ENCODE measurements at places on chromosomes 5 and 9.
A peak's percentile ranks its signal among the peaks of the same experiment; 100 is the strongest.

DNA sequence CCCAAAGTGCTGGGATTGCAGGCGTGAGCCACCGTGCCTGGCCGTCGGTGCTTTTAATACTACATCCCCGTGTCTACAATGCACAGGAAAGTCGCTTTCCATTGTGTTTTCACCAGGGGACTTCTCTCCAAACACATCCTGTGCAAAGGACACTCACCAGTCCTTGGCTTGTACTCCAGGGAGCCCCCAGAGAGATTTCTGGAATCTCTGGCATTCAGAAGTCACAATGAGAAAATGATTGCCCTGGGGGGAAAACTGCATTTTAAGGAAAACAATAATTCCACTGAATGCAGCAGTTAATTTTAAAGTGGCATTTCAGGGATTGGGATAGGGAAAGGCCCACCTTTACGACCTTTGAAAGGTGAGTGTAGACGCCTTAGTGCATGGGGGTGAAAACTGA is 112.0 kb downstream of the ADAMTS16 start:
- no peak for DNase-seq

GRCh38 chr5:40383749-40384651 is 295.7 kb upstream of the PTGER4 start:
- peak; percentile 87 for DNase-seq

- no peak for DNase-seq
Observed at GRCh38 chr5:92163906-92164305, 780.8 kb upstream of the ARRDC3 start.

DNA sequence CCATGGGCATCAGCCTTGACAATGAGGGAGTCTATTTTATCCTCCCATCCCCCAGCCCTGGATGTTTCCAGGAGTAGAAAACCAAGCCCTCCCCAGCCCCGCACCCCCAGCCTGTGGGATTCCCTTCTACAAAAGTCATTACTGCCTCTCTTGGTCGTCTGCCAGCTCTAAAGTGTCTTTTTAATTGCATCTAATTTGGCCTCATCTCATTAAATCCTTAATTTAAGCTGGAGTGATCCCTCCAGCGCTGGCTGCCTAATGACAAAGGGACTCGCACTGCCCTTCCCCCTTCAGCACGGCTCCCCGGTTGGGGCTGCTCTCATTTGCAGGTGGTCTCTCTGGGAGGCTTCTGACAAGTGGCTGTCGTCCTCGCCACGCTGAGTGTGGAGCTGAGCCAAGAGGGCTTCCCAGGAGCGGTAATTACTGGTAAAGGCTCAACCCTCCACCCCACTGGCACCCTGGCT is 107.9 kb upstream of the ALDH1B1 start:
- no peak for DNase-seq

- DNase-seq: no peak
Observed at GRCh38 chr9:111029260-111029659, 9.0 kb downstream of the LPAR1 start.

GRCh38 chr9:1639166-1639565 is 376.0 kb upstream of the SMARCA2 start:
- DNase-seq: no peak

- DNase-seq: peak; percentile 28
Observed at GRCh38 chr5:149860801-149861322, 83.7 kb downstream of the PDE6A start.

DNA sequence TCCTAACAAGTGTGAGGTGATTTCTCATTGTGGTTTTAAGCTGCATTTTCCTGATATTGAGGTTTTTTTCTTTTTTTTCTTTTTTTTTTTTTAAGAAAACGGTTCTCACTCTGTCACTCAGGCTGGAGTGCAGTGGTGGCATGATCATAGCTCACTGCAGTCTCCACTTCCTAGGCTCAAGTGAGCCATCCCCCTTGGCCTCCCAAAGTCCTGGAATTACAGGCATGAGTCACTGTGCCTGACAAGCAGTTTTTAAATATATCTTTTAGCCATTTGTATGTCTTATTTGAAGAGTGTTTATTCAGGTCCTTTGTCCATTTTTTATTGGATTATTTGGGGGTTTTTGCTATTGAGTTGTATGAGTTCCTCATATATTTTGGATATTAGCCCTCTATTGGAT is 53.8 kb downstream of the GCNT1 start:
- DNase-seq: peak; percentile 49

- DNase-seq: no peak
Observed at GRCh38 chr9:29968831-29969230, 2395.6 kb upstream of the C9orf72 start.

DNA sequence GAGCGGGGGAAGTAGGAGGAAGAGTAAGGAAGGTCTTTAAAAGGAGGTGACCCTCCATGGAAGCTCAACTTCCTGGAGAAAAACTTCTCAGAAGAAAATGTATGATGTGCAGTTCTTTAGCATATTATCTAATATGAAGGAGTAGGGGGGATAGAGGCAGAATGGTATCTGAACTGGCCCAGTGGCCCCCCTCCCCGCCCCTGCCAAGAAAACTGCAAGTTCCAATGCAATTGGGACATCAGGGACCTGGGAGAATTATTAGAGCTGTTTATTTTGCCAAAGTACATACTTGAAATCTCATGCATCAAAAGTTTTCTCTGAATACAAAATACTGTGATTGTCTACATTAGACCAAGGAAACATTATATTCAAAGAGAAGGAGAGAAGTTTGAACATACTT is 40.6 kb upstream of the GAS1 start:
- no peak for DNase-seq

GRCh38 chr9:123426406-123426805 is 70.4 kb downstream of the CRB2 start:
- DNase-seq: no peak

DNA sequence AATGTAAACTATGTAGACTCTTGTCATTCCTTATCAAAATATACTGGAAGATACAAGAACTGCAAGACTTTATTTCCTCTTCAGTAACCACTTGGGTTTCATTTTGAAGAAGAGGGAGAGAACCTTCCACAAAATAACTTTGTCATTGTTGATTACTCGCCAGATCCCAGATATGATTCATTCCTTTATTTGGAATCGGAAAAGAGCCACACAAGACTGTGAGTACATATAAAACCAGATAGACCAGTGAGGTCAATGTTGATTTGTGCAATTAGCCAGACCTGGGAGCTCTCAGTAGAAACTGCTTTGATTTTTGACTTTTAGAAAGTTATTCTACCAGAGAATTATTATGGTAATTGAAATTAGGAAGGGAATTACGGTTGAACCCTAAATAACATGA is 146.1 kb downstream of the TMEM167A start:
- peak; percentile 45 for DNase-seq

GRCh38 chr5:58264276-58264675 is 195.6 kb downstream of the PLK2 start:
- peak; percentile 9 for DNase-seq

- no peak for DNase-seq
Observed at GRCh38 chr9:8400378-8400777, 600.8 kb upstream of the DMAC1 start.

GRCh38 chr5:144275329-144275728 is 104.7 kb downstream of the KCTD16 start:
- no peak for DNase-seq

- DNase-seq: peak; percentile 48
Observed at GRCh38 chr5:128904805-128905567, 60.3 kb upstream of the SLC27A6 start.

DNA sequence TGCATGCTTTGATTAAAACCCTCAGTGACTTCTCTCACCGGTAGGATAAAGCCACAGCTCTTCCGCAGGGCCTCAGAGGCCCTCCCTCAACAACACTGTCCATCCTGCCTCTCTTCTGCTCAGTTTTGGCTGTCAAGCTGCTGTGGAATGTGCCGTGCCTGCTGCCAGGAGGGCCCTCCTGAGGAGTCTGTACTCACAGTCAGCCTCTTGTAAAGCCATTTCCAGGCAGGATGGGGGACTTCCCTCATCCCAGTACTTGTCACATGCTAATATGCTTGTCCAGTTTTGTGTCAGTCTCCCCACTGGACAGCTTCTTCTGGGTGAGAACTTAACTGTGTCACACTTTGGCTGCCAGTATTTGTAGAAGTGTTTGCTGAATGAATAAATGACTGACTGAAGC is 13.9 kb upstream of the DDX41 start:
- DNase-seq: peak; percentile 46

- no peak for DNase-seq
Observed at GRCh38 chr5:168881427-168882149, 302.4 kb upstream of the PANK3 start.

GRCh38 chr9:16133556-16134227 is 580.8 kb downstream of the CCDC171 start:
- DNase-seq: peak; percentile 91

GRCh38 chr5:5347442-5347841 is 75.0 kb upstream of the ICE1 start:
- DNase-seq: no peak

Data from choroid plexus epithelial cell (primary cell).